Activated naive CD4-positive, alpha-beta T cell treated with anti-CD3 and anti-CD28 coated beads, Interleukin-2, amount 50 U/mL, for 16 hours (primary cell): ENCODE measurements at places on chromosomes 16 and 17.

DNA sequence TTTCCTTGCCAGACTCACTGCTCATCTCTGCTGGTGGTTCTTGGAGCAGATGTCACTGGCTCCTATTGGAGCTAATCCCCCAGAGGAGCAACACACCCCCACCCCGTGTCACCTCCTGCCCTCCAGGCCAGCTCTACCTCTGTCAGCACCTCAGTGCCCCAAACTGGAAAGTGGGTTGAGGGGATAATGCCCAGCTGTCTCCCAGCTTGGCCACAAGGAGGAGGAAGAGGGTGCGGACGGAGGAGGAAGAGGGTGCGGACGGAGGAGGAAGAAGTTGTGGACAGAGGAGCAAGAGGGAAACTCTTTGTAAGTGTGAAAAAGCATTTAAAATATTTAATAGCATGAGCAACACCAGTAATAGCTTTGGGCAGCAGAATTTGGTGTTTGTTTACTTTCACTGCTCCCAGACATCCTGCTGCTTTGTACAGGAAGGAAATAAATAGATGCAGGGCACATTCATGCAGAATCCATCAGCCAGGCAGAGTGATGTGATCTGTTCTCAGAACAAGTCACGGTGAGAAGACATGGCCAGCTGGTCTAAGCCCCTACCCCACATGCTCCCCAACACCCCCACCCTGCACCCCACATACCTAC, 82.5 kb downstream of the C17orf67 start:
- DNase-seq = no peak

GRCh38 chr17:34452769-34453168, 89.7 kb upstream of the CCL1 start:
- no peak for DNase-seq

DNA sequence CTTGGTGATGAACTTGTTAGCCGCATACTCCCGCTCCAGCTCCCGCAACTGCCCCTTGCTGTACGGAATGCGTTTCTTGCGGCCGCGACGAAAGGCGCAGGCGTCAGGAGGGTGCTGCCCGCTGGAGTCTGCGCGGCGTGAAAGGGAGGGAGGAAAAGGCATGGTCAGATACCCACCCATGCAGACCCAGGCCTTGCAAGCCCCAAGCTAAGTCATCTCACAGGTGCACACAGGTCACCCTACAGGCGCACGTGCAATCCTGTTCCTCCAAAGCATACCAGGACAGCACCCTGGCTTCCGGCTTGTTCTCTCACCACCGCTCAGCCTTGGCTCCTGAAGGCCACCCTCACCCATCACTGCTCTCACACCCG, 1.6 kb downstream of the HOXB13 start:
- DNase-seq = no peak

DNA sequence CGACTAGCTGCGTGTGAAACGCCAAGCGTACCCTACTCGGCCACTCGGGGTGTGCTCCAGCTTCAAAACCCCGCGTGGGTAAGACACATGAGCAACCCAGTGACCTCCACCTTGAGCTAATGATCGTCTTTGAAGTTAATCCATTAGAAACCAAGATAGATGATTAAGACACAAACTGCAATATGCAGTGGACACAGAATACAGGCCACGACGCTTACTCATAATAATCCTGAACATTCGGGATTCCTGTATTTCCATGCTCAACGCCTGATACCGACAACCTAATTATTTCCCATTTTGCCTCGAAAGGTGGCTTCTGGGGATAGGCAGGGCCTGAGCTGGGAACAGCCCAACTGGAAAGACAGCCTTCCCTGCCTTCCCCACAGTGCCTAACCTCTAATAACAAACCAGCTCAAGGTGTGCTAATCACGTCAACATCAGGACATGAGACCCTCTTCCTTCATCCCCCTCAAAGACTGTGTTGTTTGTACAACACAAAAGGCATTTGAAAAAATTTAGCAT, 504 bp upstream of the COPRS start:
- DNase-seq = no peak

- no peak for DNase-seq
Observed at GRCh38 chr17:49076573-49077384, 55.8 kb upstream of the B4GALNT2 start.

DNA sequence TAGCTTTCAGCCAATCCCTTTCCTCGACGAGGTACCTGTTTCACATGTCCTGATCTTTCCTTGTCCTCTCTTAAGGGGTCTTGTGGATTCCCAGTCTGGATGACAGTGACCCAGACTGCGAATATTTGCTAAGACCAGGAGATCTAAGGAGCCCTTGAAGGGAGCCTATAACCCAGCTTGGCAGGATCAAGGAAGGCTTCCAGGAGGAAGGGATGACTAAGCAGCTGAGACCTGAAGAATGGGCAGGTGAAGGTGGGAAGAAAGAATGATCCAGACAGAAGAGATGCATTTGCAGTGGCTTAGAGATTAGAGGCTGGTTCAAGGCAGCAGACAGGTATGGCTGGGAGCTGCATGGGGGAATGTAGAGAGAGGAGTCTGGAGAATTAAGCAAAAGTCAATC, 1.9 kb upstream of the PDK2 start:
- no peak for DNase-seq

DNA sequence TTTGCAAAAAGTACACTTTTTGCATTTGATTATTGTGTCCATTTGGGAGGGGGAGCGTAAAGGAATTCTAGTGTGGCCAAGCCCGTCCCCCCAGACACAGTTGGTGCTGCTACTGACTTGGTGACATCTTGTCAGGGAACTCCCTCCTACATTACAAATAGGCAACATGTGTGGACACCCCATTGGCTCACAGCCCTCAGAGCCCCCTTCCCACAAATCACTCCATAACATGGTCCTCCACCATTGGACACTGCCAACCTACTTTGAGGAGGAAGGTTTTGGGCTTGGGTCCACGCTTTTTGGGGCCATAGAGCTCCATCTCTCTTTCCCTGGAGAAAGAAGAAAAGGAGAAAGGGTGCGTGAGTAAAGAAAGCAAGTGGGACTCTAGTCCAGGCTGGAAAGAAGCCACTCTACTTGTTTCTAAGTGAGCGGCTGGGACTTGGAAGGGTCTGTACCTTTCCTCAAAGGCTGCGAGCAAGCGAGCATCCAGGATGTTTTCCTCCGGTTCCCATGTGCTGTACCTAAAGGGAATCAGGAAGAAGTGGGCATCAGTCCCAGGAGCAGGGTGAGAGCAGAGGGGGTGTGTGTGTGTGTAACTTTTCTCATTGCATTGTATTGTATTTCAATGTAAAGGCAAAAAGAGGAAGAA, 958 bp downstream of the CBX8 start:
- DNase-seq = no peak

GRCh38 chr16:69373019-69373418, 12.8 kb downstream of the TERF2 start:
- no peak for DNase-seq

- no peak for DNase-seq
Observed at GRCh38 chr17:37485938-37486570, 3.6 kb upstream of the DUSP14 start.

- DNase-seq = no peak
Observed at GRCh38 chr16:11552440-11552839, 34.3 kb downstream of the LITAF start.

- no peak for DNase-seq
Observed at GRCh38 chr16:16780588-16780987, 401.6 kb downstream of the NPIPA7 start.

DNA sequence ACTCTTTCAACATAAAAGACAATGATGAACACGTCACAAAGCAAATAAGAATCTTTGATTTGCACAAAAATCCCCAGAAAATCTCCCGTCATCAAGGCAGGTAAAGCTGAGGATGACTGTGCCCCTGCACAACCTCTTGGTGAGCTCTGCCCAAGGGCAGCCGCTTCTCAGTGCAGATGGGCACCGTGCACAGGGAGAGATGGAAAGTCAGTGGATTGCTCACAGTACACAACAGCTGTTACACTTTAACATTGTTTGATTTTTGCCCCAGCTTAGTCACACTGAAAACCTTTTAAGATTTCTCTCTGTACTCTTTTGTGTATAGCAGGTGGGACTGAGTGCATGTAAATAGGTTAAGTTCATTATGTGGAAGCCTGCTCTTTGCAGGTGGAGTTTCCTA, 104.2 kb downstream of the CDK5R1 start:
- no peak for DNase-seq

DNA sequence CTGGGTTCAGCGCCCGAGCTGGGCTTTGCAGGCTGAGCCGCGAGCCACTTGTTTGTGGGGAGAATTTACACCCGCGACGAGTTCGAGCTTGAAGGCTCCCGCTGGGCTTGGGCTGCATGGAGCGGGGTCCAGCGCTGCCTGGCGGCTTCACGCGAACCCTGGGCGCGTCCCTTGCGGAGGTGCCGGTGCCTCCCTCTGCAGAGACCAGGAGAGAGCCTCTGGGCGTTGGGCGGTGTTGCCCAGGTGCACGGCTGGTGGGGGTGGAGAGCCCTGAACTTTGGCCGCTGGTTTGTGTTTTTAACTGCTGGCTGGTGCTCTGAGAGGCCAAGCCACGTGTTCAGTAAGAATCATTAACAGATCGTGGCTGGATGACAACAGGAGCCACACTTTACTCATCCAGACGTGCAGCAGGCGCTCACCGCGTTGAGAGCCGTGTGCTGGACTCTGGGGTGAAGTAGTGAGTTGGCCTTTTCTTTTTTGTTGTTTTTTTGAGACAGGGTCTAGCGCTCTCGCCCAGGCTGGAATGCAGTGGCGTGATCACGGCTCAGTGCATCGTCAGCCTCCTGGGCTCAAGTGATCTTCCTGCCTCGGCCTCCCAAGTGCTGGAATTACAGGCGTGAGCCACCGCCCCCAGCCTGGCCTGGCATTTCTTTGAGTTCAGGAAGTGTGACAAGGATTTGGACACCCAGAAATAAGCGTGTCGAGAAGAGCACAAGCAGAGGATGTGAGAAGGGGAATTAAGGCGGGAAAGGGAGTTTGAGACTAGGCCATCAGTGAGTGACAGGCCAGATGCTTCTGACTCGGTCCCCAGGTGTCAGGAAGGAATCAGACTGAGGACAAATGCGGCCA, 827 bp downstream of the CDK10 start:
- DNase-seq = no peak

GRCh38 chr16:30085247-30085646, 6.5 kb downstream of the TBX6 start:
- no peak for DNase-seq

- DNase-seq = no peak
Observed at GRCh38 chr17:72439893-72440502, 319.2 kb downstream of the SOX9 start.

DNA sequence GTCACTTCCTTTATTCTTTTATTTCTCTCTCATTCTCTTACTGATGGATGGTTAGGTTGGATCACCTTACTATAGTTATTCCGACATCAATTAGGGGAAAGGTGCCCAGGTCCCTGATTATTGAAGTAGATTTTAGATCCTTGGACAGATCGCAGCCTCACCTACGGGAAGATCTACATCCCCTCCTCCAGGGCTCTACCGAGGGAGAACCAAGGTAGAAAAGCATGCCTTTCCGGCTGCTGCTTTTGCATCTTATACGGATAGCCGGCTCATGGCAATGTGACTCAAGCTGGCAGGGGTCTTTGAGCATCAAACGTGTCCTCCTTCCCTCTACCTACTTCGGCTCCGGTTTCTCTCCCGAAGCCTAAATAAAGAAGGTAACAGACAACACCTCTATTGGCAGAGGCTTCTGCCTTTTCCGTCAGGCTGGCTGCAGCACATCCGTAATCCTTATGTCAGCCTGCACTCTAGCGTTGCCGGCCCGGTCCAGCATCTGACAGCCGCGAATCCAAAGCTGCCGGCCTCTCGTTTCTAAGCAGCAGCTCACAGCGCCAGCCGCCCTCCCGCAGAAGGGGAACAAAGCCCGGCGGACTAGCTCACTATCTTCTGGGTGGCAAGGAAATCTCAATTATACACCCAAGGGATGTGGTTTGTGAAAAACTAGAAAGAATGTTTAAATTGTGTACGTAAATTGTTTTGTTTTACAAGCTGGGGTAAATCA, 46.9 kb downstream of the IRX6 start:
- no peak for DNase-seq

DNA sequence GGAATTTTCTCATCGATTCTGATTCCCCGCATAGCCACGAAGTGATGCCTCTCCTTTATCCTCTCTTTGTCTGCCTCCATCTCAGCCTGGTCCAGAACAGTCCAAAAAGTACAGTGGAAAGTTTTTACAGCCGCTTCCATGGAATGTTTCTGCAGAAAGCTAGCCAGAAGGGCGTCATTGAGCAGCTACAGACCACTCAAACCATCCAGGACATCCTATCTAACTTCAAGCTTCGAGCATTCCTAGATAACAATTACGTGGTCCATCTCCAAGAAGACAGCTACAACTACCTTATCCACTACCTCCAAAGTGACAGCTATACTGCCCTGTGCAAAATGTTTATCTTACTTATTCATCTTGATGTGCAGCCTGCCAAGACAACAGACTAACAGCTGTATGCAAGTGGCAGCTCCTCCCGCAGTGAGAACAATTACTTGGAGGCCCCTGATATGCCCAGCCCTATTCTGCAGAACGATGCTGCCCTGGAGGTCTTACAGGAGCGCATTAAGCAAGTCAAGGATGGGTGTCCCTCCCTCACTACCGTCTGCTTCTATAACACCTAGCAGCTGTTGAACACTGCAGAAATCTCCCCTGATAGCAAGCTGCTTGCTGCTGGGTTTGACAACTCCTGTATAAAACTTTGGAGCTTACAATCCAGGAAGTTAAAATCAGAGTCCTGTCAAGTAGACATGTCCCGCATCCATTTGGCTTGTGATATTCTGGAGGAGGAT, 38.9 kb downstream of the SLFN12L start:
- no peak for DNase-seq

DNA sequence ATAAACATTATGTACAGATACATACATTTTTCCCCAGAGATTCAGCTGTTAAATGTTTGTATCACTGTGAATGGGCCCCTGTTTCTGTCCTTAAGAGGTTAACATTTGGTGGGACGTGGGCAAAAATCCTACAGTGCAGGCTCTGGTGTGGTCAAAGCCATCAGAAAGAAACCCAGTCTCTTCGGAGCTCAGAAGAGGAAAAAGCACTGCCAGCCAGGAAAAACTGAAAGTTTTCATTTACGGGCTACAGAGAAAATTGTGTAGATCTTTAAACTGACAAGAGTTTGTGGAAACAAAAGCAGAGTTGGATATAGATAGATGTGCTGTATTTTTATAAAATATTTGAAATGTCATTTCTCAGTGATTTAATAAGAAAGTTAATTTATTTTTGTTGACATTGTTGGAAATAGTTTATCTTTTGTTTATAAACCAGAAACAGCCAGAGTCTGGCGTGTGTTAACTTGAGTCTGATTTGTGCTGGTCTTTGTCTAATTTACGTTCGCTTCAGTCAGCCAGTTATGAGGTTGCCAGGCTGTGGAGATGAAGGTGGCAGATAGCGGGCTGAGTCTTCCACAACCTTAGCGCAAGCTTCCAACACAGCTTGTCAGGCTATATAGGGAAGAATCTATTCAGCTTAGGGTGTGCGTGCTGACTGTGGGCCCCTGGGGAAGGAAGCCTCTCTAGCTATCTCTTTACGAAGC, 9.5 kb upstream of the TEKT3 start:
- no peak for DNase-seq
